ENCODE measurements at places on chromosomes 16 and 17. TPM values are rescaled to one million over a fixed set of nuclear protein-coding genes. Genes with fewer than 3 reads are reported as not detected.

MARCHF10 gene
- 0.15 TPM for polyA plus RNA-seq

TNFSF13 gene
- polyA plus RNA-seq, result 23.4 TPM

SSH2 gene
- 16.2 TPM for polyA plus RNA-seq

KCNH4 gene
- polyA plus RNA-seq, result 0.36 TPM

DHX58 gene
- 11.8 TPM for polyA plus RNA-seq

CD300H gene
- 0.15 TPM for polyA plus RNA-seq

HAP1 gene
- polyA plus RNA-seq, result 0.39 TPM

LDHD gene
- 2.2 TPM for polyA plus RNA-seq

FBF1 gene
- 52.1 TPM for polyA plus RNA-seq

SLC16A6 gene
- 0.27 TPM for polyA plus RNA-seq

IGFALS gene
- polyA plus RNA-seq, result 8.3 TPM

DNAH17 gene
- 4.4 TPM for polyA plus RNA-seq

DPEP1 gene
- 165 TPM for polyA plus RNA-seq

GOSR1 gene
- 44.1 TPM for polyA plus RNA-seq

GPR142 gene
- 0.97 TPM for polyA plus RNA-seq

TM4SF5 gene
- 44.0 TPM for polyA plus RNA-seq

KRTAP9-2 gene
- polyA plus RNA-seq, result not detected

TRPV3 gene
- polyA plus RNA-seq, result 15.0 TPM

GDPD3 gene
- polyA plus RNA-seq, result 18.1 TPM

DRC7 gene
- polyA plus RNA-seq, result 0.22 TPM

RFWD3 gene
- polyA plus RNA-seq, result 19.7 TPM

KRT31 gene
- polyA plus RNA-seq, result not detected

MT1F gene
- 77.0 TPM for polyA plus RNA-seq

FOXC2 gene
- polyA plus RNA-seq, result 0.96 TPM

KCNAB3 gene
- polyA plus RNA-seq, result 5.3 TPM

PDE6G gene
- polyA plus RNA-seq, result 2.6 TPM

PERCC1 gene
- polyA plus RNA-seq, result 1.3 TPM

SMIM36 gene
- not detected for polyA plus RNA-seq

CRYBA1 gene
- polyA plus RNA-seq, result not detected

SYCE1L gene
- polyA plus RNA-seq, result 5.6 TPM

HIRIP3 gene
- polyA plus RNA-seq, result 12.0 TPM
